ENCODE measurements at places on chromosomes 6 and 20.

- DNase-seq = no peak
Observed at GRCh38 chr20:13205425-13205824, 15.6 kb upstream of the ISM1 start.

DNA sequence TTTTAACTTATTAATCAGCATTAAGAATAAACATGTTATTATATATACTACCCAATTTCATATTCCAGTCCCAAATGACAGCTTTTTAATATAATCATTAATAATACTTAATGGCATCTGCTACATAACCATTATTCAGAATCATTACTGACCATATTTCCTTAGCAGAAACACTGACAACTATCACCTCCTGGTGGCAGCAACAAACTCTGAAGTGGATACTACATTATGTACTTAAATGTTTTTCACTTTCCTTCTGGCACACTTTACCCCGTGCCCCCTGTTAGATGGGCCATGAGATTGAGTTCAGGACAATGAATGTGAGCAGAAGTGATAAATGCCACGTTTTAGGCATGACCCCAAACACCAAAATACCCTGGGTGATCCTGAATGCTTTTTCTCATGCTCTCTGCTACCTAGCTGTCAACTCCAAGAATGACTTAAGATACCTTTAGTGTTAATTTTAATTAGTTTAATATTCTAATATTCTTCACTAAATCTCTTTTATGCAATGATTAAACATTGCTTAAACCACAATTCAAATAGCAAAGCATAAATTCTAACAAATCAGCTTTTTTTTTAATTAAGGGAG is 77.1 kb downstream of the LMBRD1 start:
- no peak for DNase-seq

GRCh38 chr20:21515300-21516179 is 1.7 kb upstream of the NKX2-2 start:
- no peak for DNase-seq

DNA sequence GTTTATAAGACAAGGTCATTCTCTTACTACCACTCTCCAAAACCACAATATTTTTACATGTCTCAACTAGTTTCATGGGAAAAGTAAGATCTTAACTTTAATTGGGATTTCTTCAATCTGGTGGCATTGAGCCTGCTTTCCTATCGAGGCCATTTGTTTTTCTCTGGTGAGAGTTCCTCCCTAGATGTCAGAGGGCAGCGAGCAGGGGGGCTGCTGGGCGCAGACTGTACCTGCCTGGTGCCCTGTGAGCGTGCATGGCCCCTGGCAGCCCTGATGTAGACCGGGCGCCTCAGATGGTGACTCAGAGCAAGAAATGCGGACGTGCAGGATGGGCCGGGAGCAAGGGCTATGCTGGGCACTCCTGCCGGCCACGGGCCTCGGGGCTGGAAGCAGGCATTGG is 27.2 kb downstream of the ERMARD start:
- DNase-seq = no peak

DNA sequence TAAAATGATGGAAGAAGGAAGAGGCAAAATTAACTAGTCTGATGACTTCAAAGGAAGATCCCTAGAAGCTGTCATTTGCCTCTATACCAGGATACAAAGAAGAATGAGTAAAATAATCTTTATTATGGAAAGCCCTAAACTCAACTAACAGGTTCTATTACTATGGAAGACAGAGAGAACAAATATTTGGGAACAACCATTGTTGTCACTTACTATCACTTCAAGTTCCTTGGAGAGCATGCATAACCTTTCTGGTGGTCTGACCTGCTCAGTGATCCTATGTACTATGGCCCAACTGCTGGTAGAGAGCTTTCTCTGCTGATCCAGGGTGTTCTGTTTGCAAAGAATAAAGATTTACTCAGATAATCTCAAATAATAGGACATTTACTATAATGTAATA is 62.8 kb upstream of the TASP1 start:
- no peak for DNase-seq

GRCh38 chr6:136745300-136745699 is 47.0 kb downstream of the MAP3K5 start:
- DNase-seq = no peak

DNA sequence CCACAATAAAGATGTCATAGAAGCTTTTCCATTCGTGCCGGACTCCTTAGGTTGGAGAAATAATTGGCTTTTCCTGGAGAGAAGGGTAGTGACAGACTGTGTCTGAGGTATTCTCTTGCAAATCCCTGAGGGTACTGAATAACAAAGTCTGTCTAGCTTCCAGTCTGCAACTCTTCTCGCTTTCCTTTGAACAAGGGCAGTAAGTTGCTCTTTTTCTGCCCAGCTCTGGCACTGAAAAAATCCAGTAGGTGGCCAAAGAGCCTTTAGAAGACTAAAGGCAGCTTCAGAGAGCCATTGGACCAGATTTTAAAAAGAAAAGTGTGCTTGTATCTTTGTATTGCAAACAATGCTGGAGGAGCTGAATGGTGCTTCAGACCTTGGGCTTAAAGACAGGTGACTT is 20.7 kb upstream of the RREB1 start:
- DNase-seq = no peak

GRCh38 chr6:30821862-30822784 is 62.2 kb upstream of the DDR1 start:
- no peak for DNase-seq

- DNase-seq = no peak
Observed at GRCh38 chr6:1125297-1125696, 186.6 kb upstream of the FOXQ1 start.

DNA sequence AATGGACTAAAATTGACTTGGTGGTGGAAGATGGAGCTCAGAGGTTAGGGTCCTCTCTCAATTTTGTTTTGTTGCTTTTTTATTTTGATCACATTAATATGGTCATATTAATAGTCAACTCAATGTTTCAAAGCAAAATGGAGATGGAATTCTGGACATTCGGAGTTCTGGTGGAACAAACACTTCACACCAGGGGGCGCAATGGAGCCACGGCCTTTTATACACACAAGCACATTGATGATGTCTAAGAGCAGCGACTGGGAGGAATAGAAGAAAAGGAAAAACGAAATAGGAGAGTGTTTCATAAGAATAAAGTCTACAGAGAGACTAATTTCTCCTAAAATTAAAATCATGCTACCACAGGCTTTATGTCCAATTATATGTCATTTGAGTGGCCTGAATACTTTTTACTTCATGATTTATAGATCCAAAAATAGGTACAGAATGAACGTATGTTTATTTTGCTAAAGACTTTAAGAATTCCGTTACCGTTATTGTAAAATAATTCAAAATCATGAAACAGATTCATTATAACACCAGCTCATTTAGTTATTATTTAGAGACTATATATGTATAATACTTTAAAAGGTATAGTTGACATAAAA is 197.6 kb upstream of the SASH1 start:
- DNase-seq = peak; percentile 49

- no peak for DNase-seq
Observed at GRCh38 chr6:107144014-107144413, 28.7 kb upstream of the BEND3 start.

DNA sequence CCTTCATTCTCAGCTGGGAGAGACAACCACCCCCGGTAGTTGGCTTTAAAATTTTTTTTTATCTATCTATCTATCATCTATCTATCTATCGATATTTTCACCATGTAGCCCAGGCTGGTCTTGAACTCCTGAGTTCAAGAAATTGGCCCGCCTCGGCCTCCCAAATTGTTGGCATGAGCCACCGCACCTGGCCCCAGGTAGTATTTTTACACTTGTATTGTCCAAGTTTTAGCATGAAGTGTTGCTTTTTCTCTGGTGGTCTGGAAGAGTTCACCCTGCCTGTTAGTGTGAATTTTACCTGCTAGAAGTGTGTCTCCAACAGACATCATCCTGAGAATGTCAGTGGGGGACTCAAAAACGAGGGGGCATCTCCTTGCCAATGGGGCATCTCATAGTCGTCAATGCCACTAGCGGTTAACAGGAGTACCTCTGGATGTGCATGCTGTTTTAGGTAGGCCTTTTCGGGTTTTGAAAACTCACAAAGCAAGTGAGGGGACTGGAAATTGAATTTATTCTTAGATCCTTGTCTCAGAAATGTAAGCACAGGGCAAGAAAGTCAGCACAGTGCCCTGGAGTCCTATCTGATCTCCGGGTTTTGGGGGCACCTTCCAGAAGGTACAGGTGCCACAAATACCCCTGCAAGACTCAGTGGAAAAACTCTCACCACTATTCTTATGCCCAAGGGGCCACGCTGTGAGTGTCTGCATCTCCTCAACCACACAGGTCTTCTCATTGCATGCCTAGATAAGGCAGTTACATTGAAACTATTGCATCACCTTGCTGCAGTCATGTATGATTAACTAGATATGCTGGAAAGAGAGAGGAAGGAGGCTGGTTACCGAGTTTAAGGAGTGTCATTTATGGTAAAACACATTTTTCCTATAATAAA is 37.1 kb downstream of the TNFAIP3 start:
- DNase-seq = no peak

- DNase-seq = no peak
Observed at GRCh38 chr20:51067792-51068191, 44.9 kb upstream of the KCNG1 start.

DNA sequence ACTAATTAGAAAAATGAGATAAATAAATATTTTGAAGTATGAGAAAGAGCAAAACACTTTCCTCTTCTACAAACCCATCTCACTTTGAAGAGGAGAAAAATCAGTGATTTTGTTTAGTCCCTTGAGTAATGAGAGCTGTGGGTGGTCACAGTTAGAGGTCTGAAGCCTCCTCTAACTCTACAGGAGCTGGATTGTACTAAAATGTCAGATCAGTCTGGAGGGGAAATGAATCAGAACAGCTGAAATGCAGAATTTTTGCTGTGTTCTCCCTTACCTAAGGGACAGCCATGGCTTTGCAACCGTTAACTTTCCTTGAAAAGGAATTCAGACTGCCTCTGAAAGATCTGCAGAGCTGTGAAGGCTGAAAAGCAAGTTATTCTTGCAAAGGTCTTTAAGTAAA is 11.4 kb upstream of the RFPL4B start:
- no peak for DNase-seq

- no peak for DNase-seq
Observed at GRCh38 chr6:155117256-155117655, 122.1 kb downstream of the TIAM2 start.

GRCh38 chr6:89932245-89932802 is 38.1 kb downstream of the GJA10 start:
- DNase-seq = no peak

DNA sequence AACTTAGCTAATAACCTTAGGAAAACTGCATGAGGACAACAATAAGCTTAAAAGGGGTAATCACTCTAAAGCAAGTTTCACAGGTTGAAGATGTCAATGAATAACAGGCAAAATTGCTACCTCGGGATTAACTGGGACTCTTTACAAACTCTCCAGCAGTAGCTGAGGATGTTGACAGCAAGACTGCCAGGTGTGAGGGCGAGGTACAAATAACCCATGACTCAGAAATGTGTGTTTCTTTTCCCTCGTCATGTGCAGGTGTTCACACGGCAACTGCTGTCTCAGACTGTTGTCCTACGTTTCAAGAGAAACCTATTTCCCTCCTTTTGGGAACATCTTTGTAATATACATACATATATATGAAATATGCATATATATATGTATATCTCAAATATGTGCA is 15.9 kb downstream of the BCAS1 start:
- no peak for DNase-seq

DNA sequence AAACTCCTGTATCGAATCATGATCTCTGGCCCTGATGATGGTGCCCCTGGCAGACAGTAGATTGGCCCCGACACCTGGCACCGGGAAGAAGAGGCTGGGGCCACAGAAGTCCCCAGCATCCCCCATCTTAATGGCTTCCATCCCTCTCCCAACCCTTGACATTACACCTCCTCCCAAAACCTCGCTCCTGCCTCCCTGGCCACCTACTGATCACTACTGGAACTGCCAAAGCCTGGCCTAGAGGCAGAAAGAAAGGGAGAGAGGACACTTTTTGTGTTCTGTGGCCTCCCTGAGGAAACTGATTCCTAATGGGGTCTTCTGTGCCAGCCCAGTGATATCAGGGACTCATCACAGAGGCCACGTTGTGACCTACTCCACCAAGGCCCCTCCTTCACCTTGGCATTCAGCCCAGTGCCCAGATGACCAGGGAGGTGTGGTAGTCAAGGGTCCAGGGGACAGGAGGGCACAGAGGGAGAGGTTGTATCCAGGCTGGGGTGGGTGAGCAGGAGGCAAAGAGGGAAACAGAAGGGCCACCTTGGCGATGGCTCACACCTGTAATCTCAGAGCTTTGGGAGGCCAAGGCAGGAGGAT is 6.1 kb downstream of the C20orf173 start:
- DNase-seq = peak; percentile 5

DNA sequence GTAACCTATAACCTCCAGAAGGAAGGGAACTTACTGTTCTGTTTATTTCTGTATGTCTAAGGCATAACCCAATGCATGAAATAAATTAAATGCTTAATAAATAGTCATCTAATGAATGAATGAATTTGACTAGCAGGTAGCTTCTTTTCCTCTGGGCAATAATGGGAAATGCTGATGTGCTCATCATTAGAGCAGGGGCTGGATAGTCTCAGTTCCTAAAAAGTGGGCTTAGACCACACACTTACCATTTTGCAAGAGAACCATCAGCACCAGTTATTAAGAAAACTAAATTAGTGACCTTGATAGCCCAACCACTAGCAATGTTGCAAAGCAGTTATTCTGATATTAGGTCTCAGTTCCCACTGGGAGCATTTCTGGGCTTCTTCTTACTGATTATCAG is 449.7 kb downstream of the CDC5L start:
- DNase-seq = no peak

DNA sequence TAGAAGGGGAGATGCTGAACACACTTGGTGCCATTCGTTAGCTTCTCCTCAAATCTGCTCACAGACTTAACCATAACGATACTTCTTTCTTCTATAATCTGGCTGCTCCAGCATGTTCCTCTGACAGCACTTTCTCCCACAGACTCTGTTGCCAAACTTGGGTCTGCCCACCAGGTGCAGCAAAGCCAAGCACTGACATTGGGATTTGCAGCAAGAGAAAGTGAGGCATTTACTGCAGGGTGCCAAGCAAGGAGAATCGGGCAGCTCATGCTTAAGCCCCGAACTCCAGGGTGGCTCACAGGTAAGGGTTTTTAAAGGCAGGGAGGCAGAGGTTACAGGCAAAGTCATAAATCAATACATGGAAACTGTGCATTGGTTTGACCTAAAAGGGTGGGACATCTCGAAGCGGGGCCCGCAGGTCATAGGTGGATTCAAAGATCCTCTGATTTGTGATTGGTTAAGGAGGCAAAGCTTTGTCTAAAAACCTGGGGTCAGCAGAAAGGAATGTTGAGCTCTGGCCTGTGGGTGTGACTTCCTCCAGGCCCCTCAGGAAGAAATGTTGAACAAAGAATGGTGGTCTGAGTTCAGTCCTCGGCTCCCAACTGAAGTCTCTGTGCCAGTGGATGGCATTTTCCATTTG is 25.1 kb upstream of the PNPLA1 start:
- no peak for DNase-seq

GRCh38 chr6:87731080-87731479 is 29.0 kb upstream of the AKIRIN2 start:
- no peak for DNase-seq

- DNase-seq = no peak
Observed at GRCh38 chr6:34970488-34970887, 81.4 kb downstream of the ANKS1A start.

- no peak for DNase-seq
Observed at GRCh38 chr20:21397341-21398108, at the start of gene NKX2-4. NKX2-4 (minus strand) TSS chr20:21397526; CDS start chr20:21397399, 127 bp downstream.

- DNase-seq = no peak
Observed at GRCh38 chr20:38892091-38892981, 33.9 kb upstream of the FAM83D start.

GRCh38 chr6:33677143-33677660 is 34.3 kb downstream of the UQCC2 start:
- no peak for DNase-seq
